ENCODE measurements at places on chromosomes 6 and 20. TPM values are rescaled to one million over a fixed set of nuclear protein-coding genes. Genes with fewer than 3 reads are reported as not detected.

RIOK1 gene
- 24.8 TPM for total RNA-seq

MROH8 gene
- total RNA-seq = 4.2 TPM

BPIFA1 gene
- total RNA-seq = 0.46 TPM

SIRPD gene
- total RNA-seq = 2.2 TPM

BANF2 gene
- not detected for total RNA-seq

Measured in upper lobe of left lung (tissue), 6 donors.